ENCODE measurements at places on chromosomes 2 and 18. TPM values are rescaled to one million over a fixed set of nuclear protein-coding genes. Genes with fewer than 3 reads are reported as not detected.

VWA3B gene
- 0.73 TPM for total RNA-seq

KLHL41 gene
- total RNA-seq, result 2.6 TPM

DLGAP1 gene
- total RNA-seq, result 78.1 TPM

STPG4 gene
- 1.00 TPM for total RNA-seq

MYOM1 gene
- total RNA-seq, result 3.7 TPM

MRO gene
- total RNA-seq, result 1.00 TPM

IL36G gene
- not detected for total RNA-seq

TACR1 gene
- 1.00 TPM for total RNA-seq

DNAH7 gene
- total RNA-seq, result 12.1 TPM

ANKRD62 gene
- 0.18 TPM for total RNA-seq

GALNT3 gene
- total RNA-seq, result 2.5 TPM

TXNDC2 gene
- total RNA-seq, result not detected

SPEG gene
- total RNA-seq, result 11.3 TPM

GPR45 gene
- total RNA-seq, result 1.5 TPM

DNA sequence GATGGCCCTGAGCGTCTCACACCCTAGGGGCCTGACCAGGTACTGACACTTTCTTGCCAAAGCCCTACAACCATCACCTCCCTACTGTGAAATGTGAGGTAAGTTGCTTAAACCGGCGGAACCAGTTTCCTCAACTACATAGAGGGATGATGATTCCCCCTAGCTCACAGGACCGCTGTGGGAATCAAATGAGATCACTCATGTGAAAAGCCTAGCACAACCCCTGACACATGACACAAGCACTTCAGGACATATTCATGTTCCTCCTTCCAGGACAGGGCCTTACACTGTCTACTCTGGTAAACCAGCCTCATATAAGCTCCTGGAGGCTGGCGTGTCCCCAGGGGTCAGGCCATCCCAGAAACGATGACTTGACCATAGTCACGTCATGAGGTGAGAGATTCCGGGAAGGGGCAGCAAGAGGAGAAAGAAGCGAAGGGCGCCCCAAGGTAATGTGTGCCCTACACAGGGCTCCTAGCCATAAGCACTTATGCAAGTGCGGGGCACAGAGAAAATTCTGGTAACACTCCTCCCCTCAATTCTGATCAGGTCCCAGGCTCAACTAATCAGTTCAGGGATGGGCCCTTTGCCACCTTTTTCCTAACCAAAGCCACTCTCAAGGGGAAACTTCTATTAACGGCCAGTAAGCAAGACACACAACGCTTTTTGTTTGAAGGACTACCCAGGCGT lies 49.5 kb downstream of the C2orf42 start:
- DNase-seq, result no peak

GRCh38 chr2:239113171-239113570 lies 265.3 kb downstream of the TWIST2 start:
- no peak for DNase-seq

DNA sequence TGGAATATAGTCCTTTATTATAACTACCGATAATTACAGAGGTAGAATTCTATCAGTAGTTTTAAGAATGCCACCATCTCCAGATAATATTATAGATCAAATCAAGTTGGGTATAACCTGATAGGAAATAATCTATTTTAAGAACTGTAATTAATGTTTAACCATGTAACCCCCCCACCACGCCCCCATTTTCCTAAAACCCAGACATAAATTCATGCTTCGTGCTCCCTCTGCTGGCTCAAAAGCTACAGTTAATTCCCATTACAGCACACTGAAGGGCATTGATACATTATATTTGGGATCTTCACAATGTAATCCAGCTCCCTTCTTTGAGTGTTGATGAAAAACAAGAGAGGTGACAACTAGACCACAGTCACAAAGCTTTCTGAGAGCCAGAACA lies 228.0 kb upstream of the SMAD7 start:
- peak; percentile 38 for DNase-seq

DNA sequence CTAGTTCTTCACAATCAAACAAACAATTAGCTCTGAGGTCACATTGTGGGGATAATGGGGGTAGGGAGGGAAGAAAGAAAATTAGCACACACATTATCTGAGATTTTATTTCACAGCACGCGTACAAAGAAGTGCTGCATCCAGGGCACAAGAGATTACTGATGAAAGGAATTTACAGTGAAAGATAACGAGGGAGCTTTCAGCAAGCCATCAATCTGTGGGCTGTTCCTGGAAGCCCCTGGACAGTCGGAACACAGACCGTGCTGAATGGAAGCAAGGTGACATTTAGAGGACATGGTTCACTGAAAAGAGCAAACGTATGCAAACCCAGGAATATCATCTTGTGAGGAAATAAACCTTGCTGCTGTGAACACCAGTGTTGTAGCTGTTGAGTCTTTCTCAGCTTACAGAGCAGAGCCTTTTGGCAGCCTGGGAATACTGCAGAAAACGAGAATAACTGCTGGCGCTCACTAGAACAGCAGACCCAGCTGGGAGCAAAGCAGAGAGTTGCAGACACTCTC lies 63.2 kb downstream of the SCG2 start:
- no peak for DNase-seq

DNA sequence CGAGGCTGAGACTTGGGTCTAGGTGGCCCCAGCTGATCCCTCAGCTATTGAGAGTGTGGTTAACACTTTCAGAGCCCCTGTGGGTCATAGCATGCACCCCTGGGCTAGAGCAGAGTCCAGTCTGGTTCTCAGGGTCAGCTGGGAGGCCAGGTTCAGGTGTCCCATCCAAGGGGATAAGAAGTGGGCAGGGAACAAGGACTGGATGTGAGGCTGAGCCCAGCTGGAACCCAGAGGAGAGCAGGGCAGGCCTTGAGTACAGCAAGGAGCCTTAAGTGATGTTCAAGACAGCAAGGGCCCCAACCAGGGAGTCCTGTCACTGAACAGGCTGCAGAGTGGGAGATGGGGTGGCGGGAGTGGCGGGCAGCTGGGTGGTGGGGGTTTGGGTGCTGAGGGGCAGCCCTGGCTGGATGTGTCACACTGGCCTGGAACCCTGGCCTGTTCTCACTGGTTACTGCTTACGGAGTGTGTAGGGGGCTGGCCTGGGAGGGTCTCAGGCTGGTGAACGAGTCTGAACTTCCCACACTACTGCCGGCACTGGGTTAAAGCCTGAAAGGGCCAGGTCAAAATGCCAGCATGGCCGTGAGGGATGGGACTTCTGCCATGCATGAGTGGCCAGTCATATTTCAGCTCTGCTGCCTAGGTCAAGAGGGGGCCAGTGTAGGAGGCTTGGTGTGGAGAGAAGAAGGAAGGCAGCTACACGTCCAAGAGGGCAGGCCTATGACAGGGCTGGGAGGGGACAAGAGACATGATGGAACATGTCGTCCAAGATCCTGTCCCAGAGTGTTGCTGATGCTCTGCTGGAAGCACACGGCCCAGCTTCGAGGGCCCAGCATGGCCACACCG lies 13.6 kb downstream of the TMEM185B start:
- DNase-seq, result no peak

DNA sequence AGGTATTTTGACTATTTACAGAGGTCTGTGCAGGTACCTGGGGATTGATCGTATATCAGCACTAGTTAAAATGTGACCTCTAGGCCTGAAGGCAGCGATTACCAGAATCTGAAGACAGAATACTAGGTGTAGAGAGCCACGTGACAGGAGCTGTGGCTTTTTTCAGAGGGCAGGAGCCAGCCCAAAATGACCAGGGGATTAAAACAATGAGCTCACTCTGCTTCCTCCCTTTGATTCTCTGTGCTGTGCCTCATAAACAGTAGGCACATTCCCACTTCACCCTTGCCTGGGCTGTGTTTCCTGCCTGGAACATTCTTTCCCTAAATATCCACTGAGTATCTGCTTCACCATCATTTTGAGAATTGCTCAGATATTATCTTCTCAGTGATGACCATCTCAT lies 15.2 kb downstream of the ITGAV start:
- DNase-seq, result peak; percentile 48

DNA sequence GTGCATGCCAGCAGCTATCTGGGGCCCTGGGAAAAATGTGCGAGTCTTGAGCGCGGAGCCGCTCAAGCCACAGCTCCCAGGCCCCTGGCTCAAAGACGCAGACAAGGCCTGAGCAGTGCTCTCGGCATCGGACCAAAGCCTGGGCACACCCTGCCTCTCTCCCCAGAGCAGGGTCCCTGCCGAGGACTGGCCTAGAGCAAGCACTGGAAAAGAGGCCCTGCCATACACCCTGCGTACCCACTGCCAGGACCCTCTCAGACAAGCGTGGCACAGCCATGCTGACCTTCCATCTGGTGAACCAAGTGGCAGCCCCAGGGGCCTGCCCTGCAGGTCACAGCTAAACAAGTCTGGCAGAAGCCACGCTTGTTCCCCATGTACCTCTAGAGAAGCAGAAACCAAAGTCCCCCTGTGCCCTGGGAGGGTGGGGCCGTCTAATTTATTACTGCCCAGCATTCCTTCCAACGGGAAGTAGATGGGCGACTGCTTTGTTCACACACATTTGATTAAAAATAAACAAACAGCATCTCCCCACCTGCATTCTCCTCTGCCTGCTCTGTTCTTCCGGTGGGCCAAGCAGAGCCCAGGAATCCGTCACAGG lies 14.0 kb downstream of the STK25 start:
- peak; percentile 61 for DNase-seq

GRCh38 chr18:23209031-23209430 lies 73.7 kb downstream of the CABLES1 start:
- no peak for DNase-seq

- DNase-seq, result no peak
Measured at GRCh38 chr2:215003001-215003400, 135.4 kb downstream of the ABCA12 start.

DNA sequence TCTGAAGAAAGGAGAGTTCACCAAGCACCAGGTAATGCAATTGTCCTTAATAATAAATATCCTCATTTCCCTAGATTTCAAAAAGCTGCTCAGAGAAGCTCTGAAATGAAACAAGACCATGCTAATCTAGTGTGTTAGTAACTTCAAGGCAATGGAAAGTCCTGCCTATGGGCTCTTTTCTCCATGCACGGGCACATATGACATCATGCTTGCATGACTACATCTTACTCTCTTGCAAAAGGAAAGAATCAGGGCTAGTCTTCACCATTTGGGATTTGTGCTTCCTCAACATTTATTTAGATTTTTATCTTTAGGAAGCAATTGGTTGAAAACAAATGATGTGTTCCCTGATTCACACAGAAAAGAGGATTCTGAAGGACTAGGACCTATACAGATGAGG lies 204.0 kb upstream of the POU3F3 start:
- no peak for DNase-seq

- no peak for DNase-seq
Measured at GRCh38 chr2:24153478-24153877, 21.4 kb upstream of the FAM228A start.

DNA sequence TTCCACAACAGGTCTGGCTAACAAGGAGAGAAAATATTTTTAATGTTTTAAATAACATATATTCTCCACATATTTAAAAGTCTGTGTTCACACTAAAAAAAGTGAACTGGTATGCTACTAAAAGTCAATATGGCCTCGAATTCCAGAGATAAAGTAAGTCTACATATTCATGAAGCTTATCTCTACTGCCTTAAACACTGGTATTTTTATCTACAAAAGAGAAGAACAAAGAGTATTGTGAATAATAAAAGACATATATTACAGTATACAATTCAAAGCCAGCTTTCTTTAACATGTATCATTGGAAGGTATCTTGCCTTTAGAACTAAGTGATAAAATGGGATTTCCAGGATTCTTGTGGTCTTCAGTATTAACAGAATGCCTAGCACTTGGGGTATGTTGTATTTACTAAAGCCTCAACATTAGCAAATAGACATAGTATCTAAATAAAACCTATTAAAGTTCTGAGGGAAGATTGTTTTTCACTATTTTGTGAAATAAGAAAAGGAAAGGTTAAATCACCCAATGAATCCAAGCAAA lies 302.8 kb upstream of the CCDC68 start:
- no peak for DNase-seq

DNA sequence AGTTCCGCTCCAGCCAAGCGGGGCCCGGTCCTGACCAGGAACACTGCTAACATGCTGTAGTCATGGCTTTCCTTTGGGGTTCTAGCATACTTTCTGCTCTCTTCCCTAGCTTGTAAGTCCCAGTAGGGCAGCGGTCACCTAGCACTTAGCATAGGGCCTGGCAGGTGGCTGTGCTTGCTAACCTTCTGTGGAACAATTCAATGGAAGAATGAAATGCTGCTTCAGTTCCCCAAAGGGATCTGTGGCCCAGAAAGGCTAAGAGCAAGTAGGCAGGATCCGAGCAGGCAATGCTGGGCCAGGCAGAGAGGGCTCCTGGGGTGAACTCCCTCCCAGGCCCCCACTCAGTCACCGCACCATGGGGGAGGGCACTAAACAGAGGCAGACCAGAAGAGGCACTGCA lies 266.8 kb downstream of the CELF4 start:
- DNase-seq, result no peak

GRCh38 chr18:22145160-22145559 lies 24.2 kb upstream of the GATA6 start:
- no peak for DNase-seq

GRCh38 chr2:64348386-64349130 lies 105.4 kb upstream of the LGALSL start:
- no peak for DNase-seq

- DNase-seq, result no peak
Measured at GRCh38 chr2:167814881-167815718, 432.3 kb downstream of the STK39 start.

- DNase-seq, result no peak
Measured at GRCh38 chr2:59622599-59623308, 930.7 kb downstream of the BCL11A start.

- DNase-seq, result no peak
Measured at GRCh38 chr18:32152705-32153448, 37.0 kb upstream of the MEP1B start.

DNA sequence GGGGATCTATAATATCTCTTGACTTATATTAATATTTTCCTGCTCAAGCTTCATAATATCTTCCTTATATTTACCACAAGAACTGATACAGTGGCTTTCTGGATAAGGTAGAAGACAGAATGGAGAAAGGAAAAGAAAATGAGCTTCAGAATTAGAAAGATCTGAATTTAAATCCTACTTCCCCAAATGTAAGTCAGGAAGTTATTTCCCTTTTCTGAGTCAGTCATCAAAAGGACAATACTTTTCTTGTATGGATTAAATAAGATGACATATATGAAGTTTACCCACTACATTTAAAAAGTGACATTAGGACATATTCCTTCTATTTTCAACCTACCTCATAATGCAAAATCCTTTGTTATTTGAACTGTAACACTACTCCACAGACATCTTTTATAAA lies 19.0 kb downstream of the KRCC1 start:
- no peak for DNase-seq

All from cerebellum (tissue), 4 donors.